NB4 (cell line): ENCODE measurements at places on chromosomes 7 and 10.

DNA sequence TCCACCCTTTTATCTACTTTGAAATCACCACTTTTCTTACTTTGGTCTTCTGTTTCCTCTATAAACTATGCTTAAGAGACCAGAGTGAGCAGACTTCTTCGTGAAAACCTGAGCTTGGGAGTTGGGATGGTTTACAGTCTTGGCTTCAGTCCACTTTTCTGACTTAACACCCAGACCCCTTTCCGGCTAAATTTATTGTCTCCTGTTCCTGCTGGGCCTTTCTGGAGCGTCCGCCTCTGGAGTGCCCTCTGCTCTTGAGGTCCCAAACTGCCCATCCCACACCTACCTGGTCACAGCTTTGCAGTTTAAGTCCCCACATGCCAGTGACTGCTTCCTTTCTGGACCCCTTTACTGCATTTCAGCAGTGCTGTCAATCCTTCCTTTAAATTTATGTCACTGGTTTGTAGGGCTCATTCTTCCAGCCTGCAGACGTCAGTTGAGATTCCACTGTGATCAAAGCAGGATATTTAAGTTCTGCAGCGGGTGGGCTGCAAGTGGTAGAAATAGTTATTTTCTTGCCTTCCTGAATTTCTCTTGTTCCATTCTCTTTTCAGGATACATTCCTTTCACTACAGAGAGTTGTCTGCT lies 80.3 kb downstream of the KAT6B start:
- DNase-seq: no peak

DNA sequence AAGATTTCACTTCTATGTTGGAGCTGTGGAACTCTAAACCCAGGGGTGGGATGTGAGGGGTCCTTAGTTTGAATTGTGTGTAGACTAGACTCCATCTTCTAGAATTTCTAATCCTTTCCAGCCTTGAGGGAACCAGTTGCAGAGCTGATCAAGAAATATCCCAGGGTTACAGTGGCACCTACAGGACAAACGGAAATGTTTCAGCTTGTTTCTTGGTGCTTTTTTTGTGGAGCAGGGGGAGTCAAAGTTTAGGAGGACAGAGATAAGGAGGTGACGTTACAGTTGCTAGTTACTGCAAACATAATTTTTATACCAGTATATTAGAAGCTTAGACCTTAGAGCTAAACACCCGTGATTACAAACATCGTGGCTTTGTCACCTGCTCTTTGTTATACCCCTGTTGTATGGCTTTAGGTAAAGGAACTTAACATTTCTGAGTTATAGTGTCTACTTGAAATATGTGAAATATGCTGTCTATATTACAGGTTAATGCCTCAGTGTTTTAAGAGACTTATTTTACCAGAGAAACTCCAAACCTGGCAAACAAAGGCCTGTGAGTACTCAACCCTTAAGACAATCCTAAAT lies 84.5 kb upstream of the DYNC1I1 start:
- peak; percentile 41 for DNase-seq

DNA sequence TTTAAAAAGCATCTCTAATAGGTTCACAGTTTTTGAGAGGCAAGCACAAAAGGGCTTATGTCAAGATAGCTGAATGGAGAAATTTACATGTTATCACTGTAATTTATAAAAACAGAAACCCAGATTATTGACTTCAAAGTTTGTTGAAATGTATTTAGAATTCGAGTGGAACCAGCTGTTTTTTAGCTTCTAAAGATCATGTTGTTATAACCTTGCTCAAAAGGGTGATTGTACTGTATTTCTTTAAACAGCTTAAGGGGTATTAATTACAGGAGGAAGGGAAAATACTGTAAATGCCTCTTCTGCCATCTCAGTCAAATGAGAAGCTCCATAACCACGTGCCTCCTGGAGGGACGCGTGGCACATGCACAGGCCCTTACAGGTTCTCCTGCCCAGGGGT lies 156.2 kb upstream of the MGMT start:
- no peak for DNase-seq

DNA sequence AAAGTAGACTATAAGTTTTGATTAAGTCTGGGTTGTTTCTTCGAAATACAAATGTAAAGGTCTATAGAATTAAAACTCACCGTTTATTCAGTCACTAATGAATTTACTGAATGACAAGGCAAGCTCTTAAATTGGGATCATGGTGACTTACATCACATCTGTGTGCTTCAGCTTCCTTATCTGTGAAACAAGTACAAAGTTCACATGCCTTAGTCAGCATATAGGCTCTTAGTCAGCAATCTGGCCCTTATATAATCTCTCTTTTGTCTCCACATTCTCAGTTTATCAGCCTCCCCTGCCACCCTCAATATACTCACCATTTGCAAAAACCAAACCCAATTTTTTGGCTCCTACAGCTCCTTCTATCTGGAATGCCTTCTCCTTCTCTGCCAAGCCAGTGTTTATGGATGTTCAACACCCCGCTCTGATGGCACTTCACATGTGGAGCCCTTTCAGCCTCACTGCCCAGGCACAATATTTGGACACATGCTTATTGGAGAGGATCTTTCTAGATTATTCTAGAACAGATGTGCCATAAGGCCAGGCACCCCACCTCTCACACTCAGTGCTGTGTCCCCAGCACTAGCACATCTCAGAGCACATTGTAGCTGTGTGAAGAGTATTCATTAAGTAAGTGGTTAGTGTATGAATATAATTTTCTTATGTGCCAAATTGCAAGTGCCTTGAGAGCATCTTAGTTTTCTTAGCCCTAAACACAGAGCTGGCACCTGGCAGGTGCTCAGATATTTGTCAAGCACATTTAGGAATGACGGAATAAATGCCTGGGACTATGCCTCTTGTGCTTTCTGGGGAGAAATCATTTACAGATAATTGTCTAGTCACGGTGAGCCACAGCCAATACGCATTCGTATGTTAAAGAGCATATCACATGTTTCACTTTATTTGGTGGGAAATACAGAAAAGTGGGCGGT lies 9.8 kb upstream of the LAMB1 start:
- DNase-seq: peak; percentile 26

- no peak for DNase-seq
These were observed 42.0 kb upstream of the SLC13A1 start for GRCh38 chr7:123241809-123242208.

- no peak for DNase-seq
These were observed 15.6 kb downstream of the FANK1 start for GRCh38 chr10:125911990-125912389.

GRCh38 chr10:71216751-71217265 lies 4.4 kb downstream of the UNC5B start:
- DNase-seq: no peak
